ENCODE measurements at places on chromosomes 2 and 18.

- DNase-seq: no peak
Measured at GRCh38 chr18:36188916-36189315, 1.6 kb downstream of the MOCOS start.

DNA sequence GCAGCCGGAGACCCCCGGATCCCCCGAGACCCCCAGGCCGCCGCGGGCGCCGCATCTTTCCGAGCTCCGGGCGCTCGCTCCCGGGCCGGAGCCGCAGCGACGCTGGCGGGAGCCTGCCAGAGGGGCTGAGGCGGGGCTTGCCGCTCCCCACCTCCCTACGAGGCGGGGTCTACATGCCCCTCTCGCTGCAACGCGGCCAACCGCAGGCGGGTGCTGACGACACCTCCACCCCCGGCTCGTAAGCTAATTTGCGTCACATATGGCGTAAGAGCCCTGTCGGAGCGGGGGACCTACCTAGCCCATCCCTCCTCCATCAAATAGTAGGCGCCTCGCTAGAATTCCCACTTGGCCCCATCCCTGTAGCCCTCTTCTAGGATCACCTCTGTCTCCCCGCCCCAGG lies at the start of gene PTPRN:
Gene PTPRN, minus strand, starts transcription at position 124 of the 400 bp plus-strand sequence. Its CDS starts 69 bp downstream, at position 55.
- DNase-seq: no peak

- DNase-seq: no peak
Measured at GRCh38 chr2:33062665-33063250, 116.0 kb downstream of the LTBP1 start.

DNA sequence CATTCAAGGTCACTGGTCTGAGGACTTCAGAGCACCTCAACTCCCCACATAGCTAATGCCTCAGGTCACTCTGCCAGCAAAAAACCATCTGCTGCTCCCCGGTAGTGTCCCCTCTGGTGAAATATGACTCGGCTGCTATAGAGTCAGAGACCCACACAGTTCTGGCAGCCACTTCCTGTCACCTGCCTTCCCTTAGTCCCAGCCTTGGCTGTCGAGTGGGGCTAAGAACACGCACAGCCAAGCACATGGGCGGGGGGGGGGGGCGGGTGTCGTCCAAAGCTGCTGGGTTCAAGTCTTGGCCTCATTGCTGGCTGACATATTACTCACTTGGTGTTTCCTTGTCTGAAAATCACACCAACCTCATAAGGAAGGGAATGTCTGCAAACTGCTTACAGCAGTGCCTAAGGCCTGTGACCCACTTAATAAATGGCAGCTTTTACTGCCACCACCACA lies 37.5 kb downstream of the POLR1A start:
- DNase-seq: peak; percentile 51

DNA sequence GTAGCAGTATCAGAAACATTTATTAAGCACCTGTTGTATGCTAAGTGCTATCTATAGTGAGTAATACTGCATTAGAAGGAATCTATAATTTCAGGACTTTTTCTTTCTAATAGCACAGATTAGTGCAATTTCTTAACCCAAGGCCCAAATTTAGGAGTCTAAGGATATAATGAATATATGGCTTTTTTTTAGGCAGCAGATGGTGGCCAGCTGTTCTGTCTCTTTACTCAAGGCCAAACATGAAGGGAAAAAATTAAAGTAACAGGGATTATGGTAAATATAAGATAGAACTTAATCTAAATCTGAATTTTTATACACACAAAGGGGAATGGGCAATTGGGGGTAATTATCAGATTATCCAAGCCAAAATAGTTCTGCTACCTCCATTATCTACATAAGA lies 230.6 kb upstream of the SP5 start:
- no peak for DNase-seq

DNA sequence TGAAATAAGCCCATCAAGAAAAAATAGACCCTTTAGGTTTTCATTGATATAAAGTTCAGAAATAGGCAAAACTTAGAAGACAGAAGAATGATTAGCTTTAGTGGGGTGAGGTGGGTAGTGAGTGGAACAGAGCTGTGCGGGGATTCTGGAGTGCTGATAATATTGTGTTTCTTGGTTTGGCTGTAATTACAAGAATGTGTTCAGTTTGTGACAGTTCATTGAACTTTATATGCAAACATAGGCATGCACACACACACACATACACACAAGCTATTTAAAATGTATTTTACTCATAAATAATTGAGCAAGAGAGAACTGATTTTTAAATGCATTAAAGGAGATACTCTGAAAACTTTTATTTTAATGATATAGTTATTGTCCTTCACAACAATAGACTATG lies 17.1 kb downstream of the ARHGAP15 start:
- no peak for DNase-seq

GRCh38 chr2:177255227-177255601 lies 9.3 kb downstream of the NFE2L2 start:
- DNase-seq: no peak

- no peak for DNase-seq
Measured at GRCh38 chr2:184154438-184154837, 443.9 kb upstream of the ZNF804A start.

- no peak for DNase-seq
Measured at GRCh38 chr2:128779301-128780095, 460.8 kb upstream of the HS6ST1 start.

DNA sequence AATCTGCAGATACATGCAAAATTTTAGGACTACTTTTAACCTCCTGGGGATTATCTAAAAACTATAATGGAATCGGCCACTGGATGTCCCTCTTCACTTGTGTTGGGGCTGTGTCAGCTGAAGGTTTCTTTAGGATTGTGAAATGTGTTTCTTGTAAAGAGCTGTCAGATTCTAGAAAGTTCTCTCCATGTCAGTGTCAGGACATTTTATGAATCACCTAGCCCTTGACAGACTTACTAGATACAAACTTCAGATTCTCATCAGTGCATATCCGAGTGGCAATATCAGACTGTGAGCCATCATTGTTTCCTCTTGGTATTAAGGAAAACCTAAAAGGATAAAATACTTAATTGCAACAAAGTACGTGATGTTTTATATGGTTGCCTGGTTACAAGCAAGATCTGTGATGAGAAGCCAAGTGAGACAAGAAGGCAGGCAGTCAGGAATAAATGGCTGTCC lies 107.3 kb downstream of the CPS1 start:
- DNase-seq: no peak

GRCh38 chr2:242054406-242054805 lies 184.9 kb downstream of the RTP5 start:
- no peak for DNase-seq

- DNase-seq: no peak
Measured at GRCh38 chr2:186365406-186365805, 120.7 kb upstream of the ZC3H15 start.

GRCh38 chr18:6747646-6748045 lies 18.1 kb downstream of the ARHGAP28 start:
- DNase-seq: no peak

- DNase-seq: no peak
Measured at GRCh38 chr2:229154381-229154780, 116.7 kb downstream of the PID1 start.

DNA sequence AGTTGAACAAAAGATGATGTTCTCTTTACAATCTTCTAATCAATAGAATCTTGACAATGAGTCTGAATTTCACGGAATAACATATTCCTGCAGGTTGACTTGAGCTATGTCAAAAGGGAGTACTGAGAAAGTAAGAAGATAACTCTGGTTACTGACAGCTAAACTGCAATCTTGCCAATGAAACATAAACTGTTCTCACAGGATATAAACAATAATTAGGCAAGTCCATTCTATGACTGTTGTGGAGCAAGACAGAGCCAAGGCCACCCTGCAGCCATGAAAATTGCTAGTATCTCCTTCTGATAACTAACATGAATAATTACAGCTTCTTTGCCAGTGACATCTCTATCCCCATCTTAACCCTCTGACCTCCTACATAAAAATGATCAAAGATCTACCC lies 6.3 kb upstream of the RPRD1A start:
- DNase-seq: no peak

DNA sequence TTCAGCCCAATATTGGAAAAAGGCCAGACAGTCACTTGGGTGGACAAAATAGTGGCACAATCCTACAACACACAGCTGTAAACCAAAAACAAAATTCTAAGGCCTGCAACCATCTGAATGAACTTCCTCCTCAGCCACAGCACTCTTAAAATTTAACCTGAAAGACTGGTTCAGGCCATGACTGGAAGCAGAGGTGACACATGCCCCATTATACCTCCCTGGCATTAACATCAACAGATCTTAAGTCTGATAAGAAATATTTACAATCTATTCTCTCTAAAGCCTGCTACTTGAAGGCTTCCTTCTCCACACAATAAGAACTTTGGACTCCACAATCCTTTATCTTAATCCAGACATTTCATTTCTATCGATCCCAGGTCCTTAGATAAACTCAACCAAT lies 192.4 kb upstream of the LRP1B start:
- DNase-seq: no peak

- no peak for DNase-seq
Measured at GRCh38 chr18:61076986-61077385, 256.2 kb upstream of the CDH20 start.

DNA sequence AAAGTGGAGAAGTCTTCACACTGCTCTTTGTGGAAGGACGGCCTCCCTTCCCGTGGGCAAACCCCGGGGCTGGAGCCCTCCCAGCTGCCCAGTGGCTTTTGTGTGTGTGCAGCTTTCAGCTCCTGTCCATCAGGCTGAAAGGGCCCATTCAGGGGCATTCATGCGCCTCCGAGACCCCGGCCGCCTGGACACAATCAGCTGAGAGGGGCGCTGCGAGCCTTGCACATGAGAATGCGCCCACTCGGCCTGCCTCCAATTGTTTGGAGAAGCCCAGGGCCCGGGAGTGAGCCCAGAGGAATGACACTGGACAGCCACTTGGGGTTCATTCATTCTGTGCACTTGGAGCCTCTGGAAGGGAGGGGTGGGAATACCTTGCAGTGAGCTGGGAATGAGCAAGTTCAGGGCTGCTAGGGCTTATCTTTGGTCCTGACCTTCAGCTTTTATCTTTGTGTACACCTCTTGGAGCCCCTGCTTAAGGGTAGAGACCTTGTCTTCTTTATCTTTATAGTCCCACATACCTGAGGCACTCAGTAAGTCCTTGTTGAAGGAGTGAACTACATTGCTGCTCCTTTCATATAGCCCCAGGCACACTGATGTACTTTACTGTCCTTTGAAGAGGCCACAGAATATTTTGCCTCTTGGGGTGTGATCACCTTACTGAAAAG lies 56.5 kb downstream of the TCF7L1 start:
- DNase-seq: no peak

DNA sequence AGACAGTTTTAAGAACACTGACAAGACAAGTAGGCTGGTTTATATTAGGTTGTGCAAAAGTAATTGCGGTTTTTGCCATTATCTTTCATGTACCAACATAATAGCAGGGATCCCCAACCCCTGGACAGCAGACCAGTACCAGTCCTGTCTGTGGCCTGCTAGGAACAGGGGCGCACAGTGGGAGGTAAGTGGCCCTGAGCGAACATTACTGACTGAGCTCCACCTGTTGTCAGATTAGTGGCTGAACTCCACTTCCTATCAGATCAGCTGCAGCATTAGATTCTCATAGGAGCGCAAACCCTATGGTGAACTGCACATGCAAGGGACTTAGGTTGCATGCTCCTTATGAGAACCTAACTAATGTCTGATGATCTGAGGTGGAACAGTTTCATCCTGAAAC lies 921.9 kb downstream of the CCDC85A start:
- DNase-seq: no peak

DNA sequence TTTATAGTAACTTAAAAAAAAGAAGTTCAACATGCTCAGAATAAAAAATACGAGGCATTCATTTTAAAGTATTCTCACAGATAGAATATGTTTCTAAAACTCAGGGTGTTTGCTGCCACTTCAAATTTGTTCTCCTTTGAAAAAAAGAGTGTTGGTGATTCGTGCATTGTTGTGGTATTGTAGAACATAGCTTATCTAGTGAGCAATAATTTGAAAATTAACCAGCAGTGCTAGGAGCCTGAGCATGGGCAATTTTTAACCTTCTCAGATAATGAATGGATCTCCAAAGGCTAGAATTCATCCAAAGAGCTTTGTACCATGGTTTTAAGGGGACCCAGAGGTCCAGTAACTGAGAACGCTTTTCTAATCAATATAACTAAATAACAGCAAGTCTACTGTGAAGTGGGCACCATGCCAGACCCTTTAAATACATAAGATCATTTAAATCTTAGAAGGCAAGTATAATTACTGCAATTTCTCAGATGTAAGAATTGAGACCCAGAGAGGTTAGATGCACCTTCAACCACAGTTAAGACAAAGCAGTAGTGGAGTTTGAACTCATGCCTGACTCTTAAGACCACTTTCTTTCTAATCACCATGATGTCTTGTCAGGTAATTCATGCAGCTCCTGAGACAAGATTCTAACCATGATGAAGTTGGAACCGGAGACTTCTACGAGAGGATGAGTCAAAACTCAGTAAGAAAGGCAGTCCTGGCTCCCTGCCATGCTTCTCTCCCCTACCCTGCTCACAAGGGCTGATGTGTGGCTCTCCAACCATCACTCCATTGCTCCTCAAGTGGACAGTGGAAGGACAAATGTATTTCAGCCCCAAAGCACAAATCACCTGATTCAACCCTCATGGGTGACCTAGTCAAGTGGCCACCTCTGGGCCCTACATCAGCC lies 3.4 kb downstream of the CYRIA start:
- no peak for DNase-seq

GRCh38 chr2:117126656-117127055 lies 687.8 kb upstream of the DDX18 start:
- DNase-seq: no peak

DNA sequence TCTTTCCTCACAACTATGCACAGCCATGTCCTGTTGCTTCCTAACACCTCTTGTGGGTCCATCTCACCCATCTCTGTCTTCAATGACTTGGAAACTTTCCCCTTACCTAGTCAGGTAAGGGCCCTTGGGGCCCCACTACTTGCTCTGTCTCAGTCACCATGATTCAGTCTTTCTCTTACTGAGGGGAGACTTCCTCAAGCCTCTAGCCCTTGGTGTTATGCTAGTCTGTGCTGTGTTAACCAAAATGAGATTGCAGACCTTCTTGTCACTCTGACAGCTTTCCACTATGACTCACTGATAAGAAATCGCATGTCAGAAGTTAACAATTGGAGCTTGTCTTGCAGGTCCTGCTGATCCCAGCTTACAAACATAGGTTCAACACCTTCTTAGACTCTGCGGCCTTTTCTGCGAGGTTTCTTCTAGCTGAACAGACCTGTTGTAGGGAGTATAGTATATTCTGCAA lies 65.3 kb downstream of the WDR75 start:
- DNase-seq: no peak

GRCh38 chr2:146741260-146741659 lies 1103.6 kb upstream of the ACVR2A start:
- DNase-seq: no peak

DNA sequence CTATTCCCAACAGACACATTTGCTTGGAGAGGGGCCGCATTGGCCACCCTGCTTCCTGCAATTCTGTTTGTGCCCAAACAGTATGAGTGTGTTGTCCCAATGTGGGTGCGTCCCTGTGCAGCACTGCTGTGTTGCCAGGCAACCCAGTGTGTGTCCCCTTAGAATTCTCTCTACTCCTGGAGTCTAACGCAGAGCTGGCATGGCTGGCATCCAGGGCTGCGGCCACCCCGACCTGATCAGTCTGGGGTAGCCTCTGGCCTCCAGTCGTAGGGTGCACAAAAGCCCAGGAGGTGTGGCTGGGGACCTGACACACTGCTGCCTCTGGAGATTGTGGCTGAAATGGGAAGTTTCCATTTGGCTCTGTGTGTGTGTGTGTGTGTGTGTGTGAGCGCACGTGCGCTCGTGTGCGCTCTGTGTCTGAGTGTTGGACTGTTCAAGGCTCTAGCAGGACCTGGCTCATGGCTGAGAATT lies 48.0 kb downstream of the TEX44 start:
- no peak for DNase-seq

All from CD4-positive, alpha-beta T cell treated with Interleukin-12 subunit alpha and Interleukin-12 subunit beta, for 1 hour (primary cell).